Daoy (cell line): ENCODE measurements at places on chromosomes 3 and 15.
A peak's percentile ranks its signal among the peaks of the same experiment; 100 is the strongest.

GRCh38 chr15:48273049-48273448 lies 58.2 kb upstream of the DUT start:
- no peak for DNase-seq

DNA sequence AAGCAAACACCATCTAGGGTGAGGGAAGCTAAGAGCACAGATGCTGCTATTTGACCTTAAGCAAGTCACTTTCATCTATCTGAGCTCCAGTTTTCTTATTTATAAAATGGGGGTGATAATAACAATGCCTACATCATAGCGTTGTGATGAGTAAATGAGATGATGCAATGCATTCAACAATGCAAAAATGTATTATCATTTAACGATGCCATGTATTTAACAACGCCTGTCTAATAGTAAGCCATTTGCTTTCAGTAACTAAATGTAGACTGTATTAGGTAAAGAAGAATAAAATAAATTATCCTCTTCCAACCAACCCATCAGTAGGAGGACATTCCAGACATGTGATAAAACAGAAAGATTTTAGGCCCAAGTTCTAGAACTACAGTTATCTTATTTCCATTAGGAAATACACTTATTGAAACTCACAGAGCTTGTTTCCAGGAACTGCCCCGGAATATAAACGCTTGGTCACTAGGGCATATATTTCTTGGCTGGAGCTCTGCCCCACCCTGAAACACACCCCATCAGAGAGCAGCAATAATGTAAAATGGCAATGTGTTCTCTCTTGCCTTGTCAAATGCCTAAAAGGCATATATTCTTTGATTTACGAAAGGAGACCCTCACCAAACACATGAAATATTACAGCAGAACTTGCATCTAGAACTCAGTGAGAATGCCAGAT lies 128.3 kb downstream of the LIPC start:
- no peak for DNase-seq

- DNase-seq: no peak
These were observed 76.0 kb downstream of the ETFA start for GRCh38 chr15:76235186-76235826.

DNA sequence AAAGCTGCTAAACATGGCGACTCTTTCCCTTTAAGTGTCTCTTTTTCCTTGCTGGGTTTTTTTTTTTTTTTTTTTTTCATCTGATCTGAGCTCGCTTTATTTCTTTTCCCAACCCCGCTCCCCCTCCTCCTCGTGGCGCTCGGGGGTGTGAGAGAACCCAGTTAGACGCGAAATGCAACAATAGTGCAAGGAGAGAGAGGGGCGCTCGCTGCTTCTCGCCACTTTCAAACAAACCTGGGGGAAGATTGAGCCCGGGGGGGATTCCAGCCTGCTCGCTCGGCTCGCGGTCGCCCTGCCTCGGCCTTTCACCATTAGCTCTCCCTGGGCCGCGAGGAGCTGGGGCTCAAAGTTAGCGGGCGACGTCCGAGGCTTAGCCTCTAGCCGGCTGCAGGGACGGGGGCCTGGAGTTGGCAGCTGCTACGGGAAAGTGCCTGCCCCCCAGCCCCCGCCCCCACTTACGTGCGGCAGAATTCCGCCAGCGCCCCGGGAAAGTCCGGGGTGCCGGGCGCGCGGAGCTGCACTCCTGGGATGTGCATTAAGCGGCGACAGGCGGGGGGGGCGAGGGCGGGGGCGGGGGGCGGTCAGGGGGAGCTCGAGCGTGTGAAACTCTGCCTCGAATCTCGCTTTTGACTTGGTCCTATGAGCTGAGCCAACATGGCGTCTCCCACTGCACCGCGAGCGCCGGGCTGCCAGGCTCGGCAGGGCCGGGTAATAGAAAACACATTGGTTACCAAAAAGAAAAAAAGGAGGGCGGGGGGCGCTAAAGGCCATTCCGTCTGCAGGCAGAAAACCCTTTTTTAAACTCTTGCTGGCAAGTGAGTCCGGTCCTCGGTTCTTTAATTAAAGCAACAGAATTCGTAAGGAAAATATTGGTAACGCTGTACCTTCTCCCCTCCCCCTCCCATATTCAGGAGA lies 10.4 kb downstream of the NR2F2 start:
- no peak for DNase-seq

- no peak for DNase-seq
These were observed 162.9 kb upstream of the NR2E3 start for GRCh38 chr15:71647487-71647808.

GRCh38 chr15:40906091-40906990 lies 12.1 kb downstream of the VPS18 start:
- peak; percentile 90 for DNase-seq

- no peak for DNase-seq
These were observed 258.9 kb upstream of the MEIS2 start for GRCh38 chr15:37359101-37359892.

DNA sequence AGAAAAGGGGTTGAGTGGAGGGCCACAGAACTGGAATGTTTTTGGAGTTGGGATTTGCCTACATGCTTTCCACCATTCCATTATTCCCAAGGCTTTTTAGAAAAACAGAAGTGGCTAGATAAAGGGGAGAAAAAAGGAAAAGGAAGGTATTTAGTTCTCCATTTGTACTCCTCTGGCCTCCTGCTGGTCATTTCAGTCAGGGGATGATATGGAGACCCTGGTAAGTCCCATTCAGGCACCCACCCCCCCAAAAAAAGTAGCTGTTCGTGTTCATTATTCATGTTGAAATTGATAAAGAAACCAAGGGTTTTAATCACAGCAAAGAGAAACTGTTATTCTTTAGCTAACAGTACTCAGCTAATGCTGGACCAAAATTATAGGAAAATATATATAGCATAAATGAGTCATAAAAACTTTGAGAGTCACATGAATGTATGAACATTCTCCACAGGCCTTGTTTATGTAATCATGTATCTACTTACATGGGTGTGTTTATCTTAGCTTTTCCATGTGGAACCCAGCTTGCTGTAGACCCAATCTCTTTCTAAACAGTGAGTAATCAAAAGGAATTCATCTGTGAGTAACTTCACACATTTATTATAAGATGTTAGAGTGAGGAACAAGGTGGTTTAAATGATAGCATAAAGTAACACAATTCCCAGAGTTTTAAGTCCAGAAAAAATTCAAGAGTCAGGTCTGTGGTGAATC lies 167.2 kb downstream of the KCNMB2 start:
- peak; percentile 72 for DNase-seq

- DNase-seq: peak; percentile 49
These were observed 59.1 kb downstream of the TRIM42 start for GRCh38 chr3:140736863-140737460.

- DNase-seq: no peak
These were observed 74.7 kb downstream of the FBN1 start for GRCh38 chr15:48570822-48571221.

- DNase-seq: no peak
These were observed 8.1 kb downstream of the ISG20 start for GRCh38 chr15:88646951-88647350.

DNA sequence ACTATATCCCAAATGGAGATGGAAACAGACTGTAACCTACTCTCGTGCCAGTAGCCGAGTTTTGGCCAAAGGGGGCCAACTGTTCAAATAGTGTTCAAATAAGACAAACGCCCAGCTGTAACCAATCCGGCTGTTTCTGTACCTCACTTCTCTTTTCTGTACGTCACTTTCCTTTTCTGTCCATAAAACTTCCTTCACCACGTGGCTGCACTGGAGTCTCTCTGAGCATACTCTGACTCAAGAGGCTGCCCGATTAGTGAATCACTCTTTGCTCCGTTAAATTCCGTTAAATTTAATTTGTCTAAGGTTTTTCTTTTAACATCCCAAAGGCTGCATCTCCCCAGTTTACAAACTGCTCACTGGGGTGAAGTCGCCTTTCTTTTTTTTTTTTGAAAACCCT lies 219.2 kb upstream of the P2RY1 start:
- DNase-seq: peak; percentile 1

- DNase-seq: peak; percentile 30
These were observed 1.3 kb downstream of the PIK3CA start for GRCh38 chr3:179149406-179149867.

GRCh38 chr3:2097641-2098191 lies 950 bp upstream of the CNTN4 start:
- no peak for DNase-seq

- no peak for DNase-seq
These were observed 97.9 kb upstream of the NANOGP8 start for GRCh38 chr15:35182841-35183479.

DNA sequence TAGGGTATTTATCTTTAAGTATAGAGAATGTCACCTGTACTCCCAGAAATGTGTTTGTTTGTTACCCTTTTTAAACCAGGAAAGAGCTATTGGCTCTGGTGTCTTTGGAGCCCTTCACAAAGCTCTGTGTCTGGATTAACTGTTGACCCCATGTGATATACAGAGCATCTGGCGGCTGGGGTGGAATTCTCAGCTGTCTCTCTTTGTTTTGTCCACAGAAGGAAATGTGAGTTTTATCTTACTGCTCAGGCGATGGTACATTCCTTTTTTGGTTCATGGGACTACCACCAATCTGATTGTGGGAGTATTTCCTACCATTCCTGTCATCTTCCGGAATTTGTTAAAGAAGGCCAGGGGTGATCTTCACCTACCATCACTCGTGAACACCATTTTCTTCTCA lies 120.3 kb downstream of the AKAP13 start:
- no peak for DNase-seq

GRCh38 chr3:123816673-123817207 lies 67.4 kb downstream of the MYLK start:
- DNase-seq: peak; percentile 87

DNA sequence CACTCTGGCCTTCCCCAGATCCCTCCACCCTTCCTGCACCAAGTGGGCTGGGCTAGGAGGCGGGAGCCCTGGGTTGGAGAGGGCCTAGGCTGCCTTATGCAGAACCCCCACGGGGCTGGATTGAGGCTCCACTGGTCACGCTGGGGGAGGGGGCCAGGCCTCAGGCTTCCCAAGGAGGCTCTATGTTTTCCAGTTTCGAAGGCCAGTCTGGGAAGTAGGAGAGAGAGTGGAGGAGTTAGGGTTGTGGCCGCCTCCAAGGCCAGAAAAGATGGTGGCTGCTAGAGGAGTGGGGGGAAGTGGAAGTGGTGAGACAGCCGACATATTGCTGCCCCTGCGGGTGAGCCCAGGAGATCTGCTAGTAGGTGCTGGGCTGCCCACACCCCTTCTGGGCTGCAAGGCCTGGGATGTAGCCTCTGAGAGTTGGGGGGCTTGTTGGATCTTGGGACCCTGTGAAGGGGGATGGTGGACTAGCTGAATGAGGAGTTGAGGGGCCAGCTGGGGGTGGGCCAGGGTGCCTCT lies 1.2 kb downstream of the GNAI2 start:
- DNase-seq: peak; percentile 33

DNA sequence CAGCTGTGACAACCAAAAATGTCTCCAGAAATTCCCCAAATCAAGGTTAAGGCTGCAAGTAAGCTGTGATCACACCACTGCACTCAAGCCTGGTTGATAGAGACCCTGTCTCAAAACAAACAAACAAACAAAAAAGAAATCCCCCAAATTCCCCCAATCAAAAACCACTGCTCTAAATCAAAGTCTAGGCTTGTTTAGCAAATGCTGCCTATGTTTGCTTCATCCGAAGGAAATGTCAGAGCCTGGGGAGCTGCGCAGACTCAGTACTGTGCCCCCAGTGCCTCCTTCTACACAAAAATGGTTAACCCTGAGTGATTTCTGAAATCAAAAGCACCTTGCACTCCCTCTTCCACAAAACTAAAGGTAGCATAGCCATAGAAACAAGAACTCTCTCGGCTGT lies 13.4 kb downstream of the IL17RD start:
- DNase-seq: no peak

- DNase-seq: no peak
These were observed 28.7 kb downstream of the SENP8 start for GRCh38 chr15:72146934-72147333.

- DNase-seq: no peak
These were observed 8.5 kb downstream of the TP53BP1 start for GRCh38 chr15:43484455-43484854.

DNA sequence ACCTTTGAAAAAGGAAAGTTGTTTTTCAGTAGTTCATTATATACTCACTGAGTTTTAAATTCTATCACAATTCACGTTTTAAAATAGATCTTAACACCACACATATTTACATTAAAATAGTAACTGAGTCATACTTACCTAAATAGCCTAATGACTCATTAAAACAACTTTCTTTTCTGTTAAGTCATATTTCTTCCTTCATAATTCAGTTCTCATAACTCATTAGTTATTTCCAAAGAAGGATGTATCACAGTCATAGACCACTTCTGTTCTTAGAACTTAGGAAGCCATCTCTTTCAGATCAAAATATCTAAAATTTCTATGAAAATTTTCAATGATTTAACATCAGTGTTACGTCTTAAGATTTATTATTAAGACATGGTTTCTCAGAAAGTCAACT lies 885.9 kb downstream of the FHIT start:
- DNase-seq: no peak

- no peak for DNase-seq
These were observed 423.5 kb downstream of the TUSC7 start for GRCh38 chr3:117133066-117133465.

GRCh38 chr3:160226026-160226907 lies 1.0 kb downstream of the C3orf80 start:
- no peak for DNase-seq

GRCh38 chr3:28268989-28269388 lies 27.6 kb downstream of the CMC1 start:
- no peak for DNase-seq

DNA sequence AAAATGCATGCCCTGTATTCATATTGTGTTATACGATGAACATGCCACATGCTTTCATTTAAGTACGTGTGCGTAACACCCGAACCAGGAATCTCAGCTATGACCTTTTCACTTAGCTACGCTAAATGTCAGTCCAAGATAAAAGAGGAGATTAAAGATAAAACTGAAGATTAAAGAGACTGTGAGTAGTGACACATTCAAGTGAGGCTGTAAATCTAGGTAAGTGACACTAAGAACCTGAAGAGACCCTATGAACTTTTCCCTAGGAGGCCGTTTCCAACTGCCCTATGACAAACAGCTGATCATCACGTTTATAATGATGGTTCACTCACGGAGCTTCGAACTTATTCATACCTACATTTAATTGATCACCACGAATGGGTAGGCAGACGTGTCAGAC lies 32.2 kb downstream of the TFRC start:
- no peak for DNase-seq

GRCh38 chr3:194879991-194880939 lies 194.6 kb downstream of the FAM43A start:
- DNase-seq: peak; percentile 60

- DNase-seq: no peak
These were observed 62.1 kb downstream of the MOBP start for GRCh38 chr3:39529577-39529976.

- DNase-seq: no peak
These were observed 172.0 kb downstream of the TCF12 start for GRCh38 chr15:57090496-57090859.

- DNase-seq: no peak
These were observed 4.8 kb upstream of the PHGR1 start for GRCh38 chr15:40345867-40346578.
